H54 (cell line): ENCODE measurements at places on chromosomes 11 and 22.

GRCh38 chr22:45336971-45337431 is 27.3 kb downstream of the FAM118A start:
- DNase-seq, result no peak

DNA sequence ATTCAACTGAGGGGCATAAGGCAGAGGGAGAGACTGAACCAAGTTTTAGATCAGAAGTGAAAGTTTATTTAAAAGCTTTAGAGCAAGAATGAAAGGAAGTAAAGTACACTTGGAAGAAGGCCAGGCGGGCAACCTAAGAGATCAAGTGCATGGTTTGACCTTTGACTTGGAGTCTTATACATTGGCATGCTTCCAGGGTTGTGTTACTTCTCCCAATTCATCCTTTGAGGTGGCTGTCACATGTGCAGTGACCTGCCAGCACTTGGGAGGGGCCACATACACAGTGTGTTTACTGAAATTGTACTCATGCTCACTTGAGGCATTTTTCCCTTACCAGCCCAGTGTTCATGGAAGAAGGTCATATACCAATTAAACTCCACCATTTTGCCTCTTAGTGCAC is 30.4 kb downstream of the CYP2R1 start:
- DNase-seq, result no peak

DNA sequence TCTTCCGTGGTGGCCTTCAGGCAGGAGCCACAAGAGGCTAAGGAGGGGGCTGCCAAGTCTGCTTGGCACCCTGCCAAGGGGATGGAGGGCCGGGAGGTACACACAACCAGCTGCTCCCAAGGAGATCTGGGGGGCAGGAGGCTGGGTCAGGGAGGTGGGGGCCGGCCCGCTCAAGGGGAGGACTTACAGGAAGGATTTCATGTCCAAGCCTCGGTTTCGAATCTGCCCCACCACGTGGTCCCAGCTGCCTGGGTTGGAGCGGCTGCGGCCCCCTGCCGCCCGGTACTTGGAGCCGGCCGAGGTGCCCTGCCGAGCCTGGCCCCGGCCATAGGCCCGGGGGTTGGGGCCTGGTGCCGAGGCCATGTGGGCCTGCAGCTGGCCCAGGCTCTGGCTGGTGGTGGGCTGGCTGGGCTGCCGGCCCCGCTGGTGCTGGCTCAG is 33.5 kb downstream of the LRRC10B start:
- no peak for DNase-seq

DNA sequence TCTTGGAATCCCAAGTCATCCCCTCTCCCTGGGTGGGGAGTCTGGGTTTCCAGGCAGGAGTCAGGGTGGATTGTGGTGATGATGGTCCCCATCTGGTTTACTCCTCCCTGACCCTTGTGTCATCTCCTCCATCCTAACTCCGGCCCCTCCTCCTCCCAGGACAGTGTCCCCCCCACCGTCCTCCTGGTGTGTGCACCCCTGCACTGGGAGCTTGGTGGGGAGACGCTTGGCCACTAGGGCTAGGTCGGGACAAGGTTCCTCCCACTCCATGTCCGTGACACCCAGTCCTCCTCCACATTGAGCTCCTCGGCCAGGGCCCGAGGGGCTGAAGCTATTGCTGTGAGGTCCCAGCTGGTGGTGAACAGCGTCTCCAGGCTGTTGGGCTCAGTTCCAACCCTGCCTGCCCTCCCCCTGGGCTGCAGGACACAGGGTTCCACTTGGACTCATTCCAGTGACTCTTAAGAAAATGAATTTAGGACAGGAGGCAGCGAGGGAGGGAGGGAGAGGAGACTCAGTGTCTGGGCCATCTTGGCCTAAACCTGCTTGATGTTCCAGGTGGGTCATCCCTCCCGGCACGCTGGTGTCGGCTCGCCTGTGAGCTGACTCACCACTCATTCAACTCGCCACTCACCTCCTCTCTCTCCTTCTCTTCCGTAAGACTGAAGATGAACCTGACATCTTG is 433.2 kb downstream of the TBC1D22A start:
- DNase-seq, result no peak
